ENCODE measurements at places on chromosomes 1 and 21. TPM values are rescaled to one million over a fixed set of nuclear protein-coding genes. Genes with fewer than 3 reads are reported as not detected.

DNA sequence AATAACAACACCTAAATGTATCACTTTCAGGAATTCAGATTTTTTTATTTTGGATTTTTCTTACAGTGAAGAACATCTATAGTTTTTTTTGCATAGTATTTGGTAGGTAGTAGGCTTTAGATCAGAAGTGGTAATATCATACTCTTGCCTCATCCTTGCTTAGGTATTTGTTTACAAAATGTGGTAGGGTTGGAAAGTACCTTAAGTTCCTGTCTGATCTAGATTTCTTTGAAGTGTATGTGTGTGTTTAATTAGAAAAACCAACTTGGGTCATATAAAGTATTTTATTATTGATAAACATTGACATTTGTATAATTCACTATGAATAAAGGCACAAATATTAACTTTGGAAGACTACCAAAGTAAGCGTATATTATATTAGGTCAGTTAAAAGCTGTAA is 85.3 kb upstream of the GPR88 start:
- no peaks in the 10 kb centered on the region for H3K4me1 ChIP-seq
- no peak overlapping the region for H3K4me3 ChIP-seq
- DNase-seq: no peak
- no peak overlapping the region for H3K27ac ChIP-seq
- no peaks in the 10 kb centered on the region for H3K27me3 ChIP-seq
- H3K36me3 ChIP-seq: no peaks in the 10 kb centered on the region

- H3K27ac ChIP-seq: no peak overlapping the region
- H3K27me3 ChIP-seq: no peaks in the 10 kb centered on the region
- H3K4me3 ChIP-seq: no peak overlapping the region
- H3K4me1 ChIP-seq: peaks cover 41% of the 10 kb centered on the region
- H3K36me3 ChIP-seq: peaks cover 3% of the 10 kb centered on the region
Measured at GRCh38 chr1:156487862-156488261, 12.7 kb downstream of the MEF2D start.

DNA sequence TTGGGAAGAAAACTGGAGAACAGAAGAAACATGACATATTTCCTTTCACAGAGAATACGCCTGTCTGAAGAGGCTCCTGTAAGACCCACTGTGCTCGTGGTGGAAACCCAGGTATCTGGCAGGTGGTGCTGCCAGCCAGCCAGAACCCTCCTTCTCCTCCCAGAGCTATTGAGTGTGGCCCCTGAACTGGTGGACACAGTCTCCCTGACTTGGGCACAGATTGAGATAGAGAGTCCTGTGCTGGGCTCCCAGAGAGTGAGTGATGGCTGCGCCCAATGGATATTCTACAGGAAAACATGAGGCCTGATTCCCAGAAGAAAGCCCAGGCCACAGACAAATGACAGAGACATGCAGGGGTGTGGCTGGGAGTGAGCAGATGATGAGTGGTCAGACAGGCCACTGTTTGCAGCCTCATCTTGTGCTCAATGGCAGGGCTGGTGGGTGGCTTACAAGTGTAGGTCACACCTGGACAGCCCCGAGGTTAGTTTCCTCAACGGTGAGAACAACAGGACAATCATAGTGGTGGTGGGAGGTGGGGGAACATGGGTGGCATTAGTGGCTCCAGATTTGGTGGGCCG is 127.9 kb downstream of the PTPRU start:
- no peaks in the 10 kb centered on the region for H3K4me1 ChIP-seq
- H3K4me3 ChIP-seq: no peak overlapping the region
- H3K27me3 ChIP-seq: no peaks in the 10 kb centered on the region
- H3K27ac ChIP-seq: no peak overlapping the region
- no peak for DNase-seq
- H3K36me3 ChIP-seq: no peaks in the 10 kb centered on the region

GRCh38 chr1:85356130-85356529 is 79.7 kb upstream of the BCL10 start:
- no peaks in the 10 kb centered on the region for H3K27me3 ChIP-seq
- H3K36me3 ChIP-seq: peaks cover 35% of the 10 kb centered on the region
- no peak overlapping the region for H3K27ac ChIP-seq
- H3K4me1 ChIP-seq: peaks cover 31% of the 10 kb centered on the region
- no peak for DNase-seq
- H3K4me3 ChIP-seq: no peak overlapping the region

GRCh38 chr1:196372896-196373536 is 235.2 kb downstream of the KCNT2 start:
- H3K4me1 ChIP-seq: no peaks in the 10 kb centered on the region
- no peak overlapping the region for H3K4me3 ChIP-seq
- no peaks in the 10 kb centered on the region for H3K36me3 ChIP-seq
- no peaks in the 10 kb centered on the region for H3K27me3 ChIP-seq
- no peak for DNase-seq

GRCh38 chr1:224707843-224708725 is 92.0 kb downstream of the CNIH3 start:
- peak overlapping the region; percentile 56 for H3K27ac ChIP-seq
- H3K4me1 ChIP-seq: peaks cover 15% of the 10 kb centered on the region
- peak; percentile 80 for DNase-seq
- no peaks in the 10 kb centered on the region for H3K27me3 ChIP-seq
- H3K36me3 ChIP-seq: no peaks in the 10 kb centered on the region
- no peak overlapping the region for H3K4me3 ChIP-seq

TMEM50B gene
- total RNA-seq: 29.3 TPM

GJB5 gene
- not detected for total RNA-seq

SPRR5 gene
- not detected for total RNA-seq

S100A5 gene
- not detected for total RNA-seq

Measured in osteoblast (primary cell).